ENCODE measurements at places on chromosomes 1 and 21.

DNA sequence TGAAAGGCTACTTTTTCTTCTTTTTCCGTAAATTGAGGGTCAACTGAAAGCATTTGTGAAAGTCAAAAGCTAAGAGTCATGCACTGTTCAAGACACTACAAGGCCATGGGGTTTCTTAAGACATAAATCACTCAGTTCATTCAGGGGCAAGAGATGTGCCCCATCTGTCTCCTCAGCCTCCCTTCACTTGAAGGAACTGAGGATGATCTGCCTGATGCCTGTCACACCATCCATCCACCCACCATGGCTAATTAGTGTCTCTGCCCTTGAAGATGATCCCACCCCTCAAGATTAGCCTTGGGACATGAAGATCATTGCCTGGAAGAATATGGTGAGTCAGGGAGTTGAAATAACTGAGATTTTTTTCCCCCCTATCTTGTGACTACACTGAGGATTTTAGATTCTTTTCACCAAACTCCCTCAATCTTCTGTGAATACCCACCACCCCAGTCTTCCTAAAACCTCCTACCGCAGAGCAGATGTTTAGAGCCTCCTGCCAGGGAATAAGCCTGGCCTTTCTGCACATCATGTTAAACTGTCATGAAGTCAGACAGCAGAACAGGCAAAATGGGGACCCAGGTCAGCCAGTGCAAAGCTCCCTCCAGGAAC is 88.6 kb upstream of the LMO4 start:
- DNase-seq = no peak

DNA sequence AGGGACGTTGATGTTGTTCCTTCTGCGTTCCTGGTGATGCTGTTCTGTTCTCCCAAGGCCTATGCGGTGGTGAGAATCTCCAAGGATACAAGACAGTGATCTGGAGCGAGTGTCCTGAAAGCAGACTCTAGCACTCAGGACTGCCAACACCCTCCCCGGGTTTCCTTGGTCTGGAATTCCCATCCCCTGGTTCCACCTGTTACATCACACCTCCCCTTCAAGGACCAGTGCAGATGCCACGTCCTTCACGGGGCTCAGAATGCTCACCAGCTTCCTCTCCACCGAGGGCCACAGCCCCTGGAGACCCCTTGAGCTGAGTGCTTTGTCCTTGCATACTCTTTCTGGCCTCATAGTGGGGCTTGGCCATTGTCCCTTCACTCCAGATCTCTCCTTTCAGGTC is 43.5 kb downstream of the B3GALT5 start:
- DNase-seq = no peak

- no peak for DNase-seq
Measured at GRCh38 chr1:177487481-177487880, 316.7 kb downstream of the BRINP2 start.

DNA sequence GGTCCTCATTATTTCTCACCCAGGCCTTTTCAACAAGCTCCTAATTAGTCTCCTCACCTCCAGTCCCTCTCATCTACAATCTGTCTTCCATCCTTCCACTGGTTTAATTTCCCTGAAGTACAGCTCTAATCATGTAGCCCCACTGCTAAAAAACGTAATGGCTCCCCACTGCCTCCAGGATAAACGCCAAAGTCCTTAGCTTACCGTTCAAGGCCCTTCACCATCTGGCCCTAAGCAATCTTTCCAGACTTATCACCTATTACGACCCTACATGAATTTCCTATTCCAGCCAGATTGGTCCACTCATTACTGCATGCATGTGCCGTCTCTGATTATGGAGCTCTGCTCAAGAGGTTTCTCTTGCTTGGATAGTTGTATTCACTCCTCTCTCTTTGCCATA is 83.1 kb upstream of the DAB1 start:
- no peak for DNase-seq

DNA sequence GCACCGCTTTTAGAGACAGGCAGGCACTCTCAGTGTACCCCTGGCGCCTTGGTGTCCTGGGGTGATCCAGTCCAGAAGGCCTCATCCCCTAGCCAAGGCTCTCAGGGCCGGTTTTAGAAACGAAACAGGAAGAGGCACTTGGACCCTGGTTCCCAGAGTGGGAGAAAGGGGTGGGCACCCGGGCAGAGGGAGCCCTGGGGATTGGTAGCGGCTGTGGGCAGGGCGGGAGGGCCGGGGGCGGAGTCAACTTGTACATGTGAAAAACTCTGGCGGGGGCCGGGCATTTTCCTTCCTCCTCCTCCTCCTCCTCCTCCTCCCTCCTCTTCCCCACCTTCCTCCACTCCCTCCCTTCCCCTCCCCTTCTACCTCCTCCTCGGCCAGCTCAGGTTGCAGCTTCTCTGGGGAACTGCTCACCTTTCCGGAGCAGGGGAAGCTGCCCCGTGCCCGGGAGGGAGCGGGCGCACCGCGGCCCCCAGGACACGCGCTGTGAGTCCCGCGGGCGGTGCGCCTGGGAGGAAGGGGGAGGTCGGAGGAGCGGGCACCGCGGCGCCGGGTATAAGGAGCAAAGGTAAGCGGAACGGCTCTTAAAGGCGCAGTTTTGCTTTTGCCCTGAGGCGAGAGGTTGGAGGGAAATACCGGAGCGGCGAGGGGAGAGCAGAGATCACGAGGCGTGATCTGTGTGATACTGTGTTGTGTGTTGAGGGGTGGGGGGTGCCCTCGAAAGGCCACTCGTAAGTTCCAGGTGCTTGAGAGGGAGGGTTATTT is at the start of gene CDK18:
CDK18 (plus strand) TSS at position 359 of the 765 bp plus-strand sequence. CDS start 18,499 bp downstream, outside the sequence.
- no peak for DNase-seq

DNA sequence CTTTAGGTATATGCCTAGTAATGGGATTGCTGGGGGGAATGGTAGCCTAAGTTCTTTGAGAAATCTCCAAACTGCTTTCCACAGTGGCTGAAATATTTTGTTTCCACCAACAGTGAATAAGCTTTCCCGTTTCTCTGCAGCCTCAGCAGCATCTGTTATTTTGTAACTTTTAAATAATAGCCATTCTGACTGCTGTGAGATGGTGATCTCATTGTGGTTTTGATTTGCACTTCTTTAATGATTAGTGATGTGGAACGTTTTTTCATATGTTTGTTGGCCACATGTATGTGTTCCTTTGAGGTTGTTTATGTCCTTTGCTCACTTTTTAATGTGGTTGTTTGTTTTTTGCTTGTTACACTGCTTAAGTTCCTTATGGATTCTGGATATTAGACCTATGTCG is 237.4 kb downstream of the CENPF start:
- peak; percentile 78 for DNase-seq

- no peak for DNase-seq
Measured at GRCh38 chr1:171794085-171794484, 12.6 kb downstream of the METTL13 start.

DNA sequence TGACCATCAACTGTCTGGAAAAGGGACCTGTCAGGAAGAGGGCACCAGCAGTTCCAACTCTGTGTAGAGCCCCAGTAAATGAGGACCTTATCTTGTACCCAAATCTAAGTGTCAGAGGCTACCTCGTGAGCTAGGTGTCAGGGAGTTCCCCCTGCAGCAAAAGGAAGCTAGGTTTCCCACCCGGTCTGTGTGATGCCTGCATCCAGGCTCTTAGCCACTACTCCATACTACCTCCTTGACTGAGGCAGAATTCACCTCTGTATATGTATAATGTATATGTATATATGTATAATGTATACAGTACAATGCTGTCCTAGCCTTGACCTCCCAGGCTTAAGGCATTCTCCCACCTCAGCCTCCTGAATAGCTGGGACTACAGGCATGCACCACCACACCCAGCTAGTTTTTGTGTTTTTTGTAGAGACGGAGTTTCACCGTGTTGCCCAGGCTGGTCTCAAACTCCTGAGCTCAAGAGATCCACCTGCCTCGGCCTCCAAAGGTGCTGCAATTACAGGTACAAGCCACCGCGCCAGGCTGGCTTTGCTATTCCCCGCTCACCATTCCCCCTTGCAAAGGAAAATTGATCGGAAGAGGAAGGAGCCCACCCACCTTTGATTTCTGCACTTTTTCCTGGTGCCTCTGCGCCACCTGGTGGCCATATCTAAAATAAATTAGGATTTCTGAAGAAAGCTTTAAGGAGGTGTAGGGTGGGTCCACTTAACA is 15.7 kb upstream of the LUZP1 start:
- DNase-seq = no peak

DNA sequence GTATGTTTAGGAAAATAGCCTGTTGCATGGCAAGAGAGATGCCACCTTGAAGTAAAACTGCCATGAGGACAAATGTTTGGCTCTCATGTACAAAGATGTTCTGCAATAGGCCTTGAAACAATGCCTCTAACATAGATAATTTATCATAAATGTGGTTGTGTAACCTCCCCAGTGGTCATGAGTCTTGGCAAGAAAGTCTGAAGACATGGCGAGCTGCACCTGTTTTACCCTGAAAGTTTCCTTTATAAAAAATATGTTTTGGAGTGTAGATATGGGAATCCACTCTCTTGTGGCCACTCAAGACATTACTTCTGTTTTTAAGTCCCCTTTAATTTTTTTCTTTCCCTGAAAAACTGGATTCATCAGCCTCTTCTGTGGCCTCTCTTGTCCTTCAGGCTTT is 2217.1 kb downstream of the NCAM2 start:
- DNase-seq = no peak

DNA sequence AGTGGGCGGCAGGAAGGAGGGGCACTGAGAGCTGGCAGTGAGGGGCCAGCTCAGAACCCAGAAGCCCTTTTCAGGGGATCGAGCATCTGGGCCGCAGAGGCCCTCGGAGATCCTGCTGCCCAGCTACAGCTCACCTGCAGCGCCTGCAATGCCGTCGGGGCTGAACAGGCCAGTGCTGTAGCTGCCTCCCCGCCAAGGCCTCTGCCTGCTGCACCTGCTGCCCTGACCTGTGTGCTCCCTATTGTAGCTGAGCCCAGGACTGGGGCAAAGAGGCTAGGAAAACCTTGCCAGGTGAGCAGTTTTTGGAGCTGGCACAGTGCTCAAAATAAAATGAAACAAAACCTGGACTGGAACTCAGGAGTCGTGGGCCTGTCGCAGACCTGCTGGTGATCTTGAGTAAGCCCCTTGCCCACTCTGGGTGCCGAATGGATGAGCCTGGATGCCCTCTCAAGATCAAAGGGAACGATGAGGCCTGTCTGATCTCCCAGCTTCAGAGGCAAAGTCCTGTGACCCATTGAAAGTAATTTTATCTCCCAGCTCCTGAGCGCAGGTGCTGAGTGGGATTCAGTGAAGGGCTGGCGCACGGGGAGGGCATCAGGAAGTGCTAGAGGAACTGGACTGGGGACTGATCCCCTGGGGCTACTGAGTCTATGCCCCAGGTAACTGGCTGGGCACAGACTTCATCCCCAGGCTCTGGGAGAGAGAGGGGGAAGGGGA is 154.6 kb downstream of the FOXD2 start:
- DNase-seq = no peak

DNA sequence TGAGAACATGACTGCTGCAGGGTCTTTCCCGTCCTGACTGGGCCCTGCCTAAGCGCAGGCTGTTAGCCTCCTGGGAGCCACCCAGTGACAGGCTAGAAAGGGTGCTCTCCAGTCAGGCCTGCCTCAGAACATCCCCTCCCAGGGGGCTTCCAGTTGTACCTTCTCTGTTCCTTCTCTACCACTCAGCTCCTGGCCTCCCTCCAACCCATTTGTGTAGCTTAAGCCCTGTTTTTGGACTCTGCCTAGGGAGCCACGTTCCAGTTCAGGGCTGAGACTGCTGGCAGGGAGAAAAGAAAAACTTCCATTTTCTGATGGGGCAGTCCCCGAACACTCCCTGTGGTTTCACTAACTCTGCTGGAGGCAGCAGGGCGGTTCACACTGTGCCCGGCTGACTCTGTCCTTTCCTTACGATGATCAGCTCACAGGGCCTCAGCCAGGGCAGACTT is 15.3 kb upstream of the POU3F1 start:
- DNase-seq = no peak

- DNase-seq = no peak
Measured at GRCh38 chr1:100699744-100700143, 19.8 kb upstream of the VCAM1 start.

GRCh38 chr1:246159279-246160227 is 347.5 kb downstream of the SMYD3 start:
- no peak for DNase-seq

- no peak for DNase-seq
Measured at GRCh38 chr1:151908228-151908691, 1.1 kb downstream of the THEM4 start.

- DNase-seq = no peak
Measured at GRCh38 chr1:148352470-148353053, 130.5 kb downstream of the PPIAL4G start.

GRCh38 chr1:203519053-203519840 is 25.3 kb downstream of the OPTC start:
- DNase-seq = no peak

GRCh38 chr1:113129529-113130185 is 56.7 kb downstream of the LRIG2 start:
- DNase-seq = peak; percentile 39

- no peak for DNase-seq
Measured at GRCh38 chr1:2320760-2321667, 70.3 kb downstream of the MORN1 start.

DNA sequence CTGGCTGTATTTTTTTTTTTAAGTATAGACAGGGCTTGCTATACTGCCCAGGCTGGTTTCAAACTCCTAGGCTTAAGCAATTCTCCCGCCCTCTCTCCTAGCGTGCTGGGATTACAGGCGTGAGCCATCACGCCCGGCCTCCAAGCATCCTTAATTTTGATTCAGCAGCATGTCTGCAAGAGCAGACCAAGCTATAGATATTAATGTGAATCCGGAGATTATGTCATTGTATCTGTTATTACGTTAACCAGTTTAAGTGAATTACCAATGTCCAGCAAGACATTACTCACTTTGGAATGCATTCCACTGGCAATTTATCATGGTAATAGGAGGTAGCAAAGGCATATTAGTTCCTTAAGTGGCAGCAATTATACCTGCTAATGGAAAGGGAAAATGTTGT is 179.7 kb downstream of the CHRM3 start:
- DNase-seq = no peak

DNA sequence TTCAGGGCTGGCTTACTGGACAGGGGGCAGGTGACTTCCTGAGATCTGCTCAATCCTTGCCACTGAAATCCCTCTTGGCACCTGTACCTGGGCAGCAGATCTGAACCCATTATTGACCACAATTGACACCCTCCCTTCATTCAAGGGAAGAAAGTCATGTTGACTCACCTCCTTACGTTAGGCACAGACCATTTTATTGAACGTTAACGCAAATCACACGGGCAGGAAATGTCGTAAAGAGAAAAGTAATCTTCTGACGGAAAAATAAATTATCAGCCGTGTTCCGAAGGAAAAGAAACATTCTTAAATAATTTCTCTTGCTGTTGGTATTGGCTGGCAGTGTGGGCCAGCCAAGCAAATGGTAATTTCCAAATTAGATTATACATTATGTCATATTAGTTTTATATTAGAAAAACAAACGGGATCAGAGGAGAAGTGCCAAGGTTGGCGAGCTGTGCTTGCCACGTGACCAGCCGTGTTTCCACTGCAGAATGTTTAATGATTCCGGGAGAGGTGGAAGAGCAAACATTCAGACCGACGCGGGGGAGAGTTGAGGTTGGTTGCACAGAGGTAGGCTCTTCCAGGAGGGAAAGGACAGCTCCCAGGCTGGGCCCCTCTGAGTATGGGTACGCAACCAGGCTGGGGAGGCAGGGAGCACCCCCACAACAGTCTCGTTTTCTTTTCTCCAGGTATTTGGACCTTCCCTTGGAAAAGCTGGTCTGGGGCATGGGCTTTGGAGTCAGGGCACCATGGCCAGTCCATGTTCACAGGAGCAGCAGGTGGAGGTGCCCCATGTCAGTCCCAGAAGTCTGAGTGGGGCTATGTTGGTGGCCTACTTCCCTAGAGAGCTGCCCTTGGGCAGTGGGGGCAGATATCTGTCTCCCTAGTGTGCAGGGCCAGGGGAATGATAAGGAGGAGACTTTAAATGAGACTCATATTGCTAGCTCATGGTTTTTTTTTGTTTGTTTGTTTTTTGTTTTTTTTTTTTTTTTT is 121.1 kb downstream of the FOXD2 start:
- DNase-seq = no peak

Measured in fibroblast of skin of left quadriceps (primary cell).